ENCODE measurements at places on chromosomes 1 and 21. TPM values are rescaled to one million over a fixed set of nuclear protein-coding genes. Genes with fewer than 3 reads are reported as not detected.
A peak's percentile ranks its signal among the peaks of the same experiment; 100 is the strongest.

Gene GNPAT
- 43.5 TPM for total RNA-seq

DNA sequence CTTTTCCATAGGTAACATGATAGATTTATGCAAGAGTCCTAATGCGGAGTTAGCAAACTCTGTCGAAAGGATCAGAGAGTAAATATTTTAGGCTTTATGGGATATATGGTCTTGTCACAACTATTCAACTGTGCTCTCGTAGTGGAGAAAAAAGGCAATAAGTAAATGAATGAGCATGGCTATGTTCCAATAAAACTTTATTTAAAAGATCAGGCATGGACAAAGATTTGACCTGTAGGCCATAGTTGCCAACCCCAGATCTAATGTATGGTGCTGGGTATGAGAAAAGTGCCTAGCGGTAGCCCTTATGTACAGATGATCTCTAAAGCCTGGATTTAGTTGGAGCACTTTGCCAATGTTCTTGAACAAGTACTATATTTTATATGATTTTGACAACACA is 498.8 kb upstream of the C1orf87 start:
- no peak for DNase-seq

Gene SHE
- 2.8 TPM for total RNA-seq

- no peak for DNase-seq
These were observed 350.0 kb downstream of the PRDM2 start for GRCh38 chr1:14049965-14050364.

Gene OR10K1
- not detected for total RNA-seq

- DNase-seq = no peak
These were observed 5.9 kb downstream of the NRIP1 start for GRCh38 chr21:15058854-15059263.

Gene CACNA1S
- 0.09 TPM for total RNA-seq

Gene IGFN1
- 0.09 TPM for total RNA-seq

- DNase-seq = peak; percentile 69
These were observed 30.0 kb upstream of the RCSD1 start for GRCh38 chr1:167599957-167600581.

Gene CFHR3
- total RNA-seq = not detected

- no peak for DNase-seq
These were observed 89.3 kb downstream of the HMCN1 start for GRCh38 chr1:185823467-185823866.

Gene OR2T29
- total RNA-seq = not detected

Gene TMCO2
- not detected for total RNA-seq

Gene SPRR5
- total RNA-seq = not detected

- DNase-seq = no peak
These were observed 7.5 kb downstream of the RNF223 start for GRCh38 chr1:1066403-1067283.

Gene DMRTA2
- total RNA-seq = not detected

DNA sequence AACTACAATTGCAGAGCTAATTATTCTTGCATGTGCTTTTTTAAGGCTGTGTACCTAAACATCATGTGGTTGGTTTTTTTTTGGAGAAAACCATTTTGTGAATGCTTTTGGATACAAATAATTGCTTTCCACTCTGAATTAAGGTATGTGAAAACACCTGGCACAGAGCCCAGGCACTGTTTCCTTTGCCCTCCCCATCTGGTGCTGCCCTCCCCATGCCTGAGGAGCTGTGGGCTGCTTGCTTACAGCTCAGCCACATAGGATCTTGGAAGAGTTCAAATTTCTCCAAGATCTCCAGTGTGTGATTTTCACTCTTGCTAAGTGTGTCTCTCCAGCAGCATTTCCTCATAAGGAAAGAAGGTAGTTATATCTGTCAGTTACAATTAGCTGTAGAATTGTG is 27.8 kb downstream of the DNM3 start:
- peak; percentile 50 for DNase-seq

Gene ZBED6
- total RNA-seq = 16.7 TPM

GRCh38 chr1:203769505-203770343 is 4.7 kb downstream of the LAX1 start:
- peak; percentile 87 for DNase-seq

- DNase-seq = no peak
These were observed 46.0 kb upstream of the SLC19A1 start for GRCh38 chr21:45588086-45588825.

GRCh38 chr1:192713921-192714320 is 78.0 kb downstream of the RGS13 start:
- DNase-seq = no peak

Gene CLCA4
- not detected for total RNA-seq

DNA sequence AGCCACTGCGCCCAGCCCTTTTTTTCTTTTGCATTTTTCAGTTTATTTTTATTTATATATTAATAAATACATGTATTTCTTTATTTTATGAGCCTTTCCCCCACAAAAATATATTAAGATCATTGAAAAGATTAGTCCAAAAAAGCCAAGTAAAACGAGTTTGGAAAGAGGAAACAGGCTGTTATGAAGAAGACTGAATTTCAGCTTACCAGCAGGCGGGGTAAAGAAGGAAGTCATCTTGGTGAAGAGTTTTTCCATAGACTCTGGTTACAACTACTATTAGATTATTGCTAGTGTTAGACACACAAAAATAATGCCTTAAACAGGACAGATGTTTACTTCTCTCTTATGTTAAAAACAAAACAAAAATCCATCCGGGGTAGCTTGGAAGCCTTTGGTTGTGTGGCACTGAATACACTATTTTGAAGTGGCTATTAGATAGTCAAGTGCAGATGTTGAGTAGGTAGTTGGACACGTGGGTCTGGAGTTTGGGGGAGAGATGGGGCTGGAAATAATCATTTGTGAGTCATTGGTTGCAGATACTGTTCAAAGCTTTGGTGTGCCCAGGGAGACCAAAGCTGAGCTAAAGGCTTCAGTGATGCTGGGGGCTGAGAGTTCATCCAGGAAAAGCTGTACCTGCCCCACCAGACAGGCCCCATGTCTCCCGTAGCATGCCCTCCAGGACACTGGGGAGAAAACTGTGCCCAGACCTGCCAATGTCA is 8.7 kb upstream of the LRRC71 start:
- DNase-seq = no peak

DNA sequence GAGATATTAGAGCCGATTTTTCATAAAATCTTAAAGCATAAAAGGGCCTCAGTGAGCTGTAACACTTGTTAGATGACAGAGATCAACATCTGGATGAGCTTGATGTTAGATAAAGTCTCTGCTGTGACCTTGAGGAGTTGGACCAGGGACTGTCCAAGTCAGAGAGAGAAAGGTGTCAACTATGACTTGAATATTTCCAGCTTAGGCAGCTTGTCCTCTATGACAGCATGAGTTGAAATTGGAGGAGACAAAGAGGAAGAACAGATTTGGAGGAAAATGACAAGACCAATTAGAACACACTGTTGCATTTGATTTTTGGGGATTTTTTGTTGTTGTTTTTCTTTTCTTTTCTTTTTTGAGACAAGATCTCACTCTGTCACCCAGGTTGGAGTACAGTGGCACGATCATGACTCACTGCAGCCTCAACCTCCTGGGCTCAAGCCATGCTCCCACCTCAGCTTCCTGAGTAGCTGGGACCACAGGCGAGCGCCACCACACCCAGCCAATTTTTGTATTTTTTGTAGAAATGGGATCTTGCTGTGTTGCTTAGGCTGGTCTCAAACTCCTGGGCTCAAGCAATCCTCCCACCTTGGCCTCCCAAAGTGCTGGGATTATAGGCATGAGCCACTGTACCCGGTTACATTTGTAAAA is 35.3 kb upstream of the CLIC4 start:
- no peak for DNase-seq

- DNase-seq = peak; percentile 89
These were observed 296 bp upstream of the RNPEP start for GRCh38 chr1:201982082-201982622.

Gene SIK1
- total RNA-seq = 2.1 TPM

Gene DCST1
- not detected for total RNA-seq

Gene BPNT1
- total RNA-seq = 14.1 TPM

- peak; percentile 66 for DNase-seq
These were observed 9.1 kb upstream of the PCNX2 start for GRCh38 chr1:233304489-233305102.

GRCh38 chr1:197130677-197131304 is 15.7 kb downstream of the ASPM start:
- DNase-seq = no peak

DNA sequence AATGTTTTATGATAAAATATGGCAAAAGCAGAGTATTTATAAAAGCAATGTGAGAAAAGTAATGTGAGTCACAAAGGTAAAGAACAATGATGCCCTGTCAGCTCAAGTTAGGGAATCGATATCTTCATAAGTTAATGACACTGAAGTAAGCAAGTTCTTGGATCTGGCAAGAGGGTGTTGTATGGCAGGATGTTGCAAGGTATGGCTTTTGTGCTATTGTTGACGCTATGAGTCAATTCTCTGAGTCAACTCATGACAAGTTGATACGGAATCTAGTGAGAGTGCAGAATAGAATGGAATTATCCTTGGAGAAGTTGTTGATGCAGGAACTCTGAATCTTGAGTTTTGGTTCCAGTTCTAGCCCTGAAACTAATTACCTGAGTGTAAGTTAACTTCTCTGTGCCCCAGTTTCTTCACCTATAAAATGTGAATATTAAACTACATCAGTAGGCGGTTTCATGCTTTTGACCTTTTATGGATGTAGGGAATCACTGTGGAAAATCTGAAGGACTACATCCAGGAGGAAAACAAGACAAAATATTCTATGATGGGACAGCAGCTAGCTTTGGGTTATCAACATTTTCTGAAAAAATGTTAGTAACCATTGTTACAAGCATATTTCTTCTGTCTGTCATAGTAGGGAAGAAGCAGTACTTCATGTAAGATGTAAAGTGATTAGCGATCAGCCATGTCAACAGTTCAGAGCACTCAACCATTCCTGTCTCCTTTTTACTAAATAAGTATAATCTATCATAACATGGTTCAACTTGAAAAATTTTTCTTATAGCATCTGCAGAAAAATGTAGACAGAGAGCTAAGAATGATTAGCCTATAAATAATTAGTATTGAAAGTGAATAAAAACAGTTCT is 96.9 kb downstream of the ATP6V1G3 start:
- no peak for DNase-seq

Gene MXRA8
- 18.2 TPM for total RNA-seq

GRCh38 chr1:205210756-205211168 is 740 bp downstream of the DSTYK start:
- DNase-seq = peak; percentile 31

Gene KLHDC8A
- total RNA-seq = 28.9 TPM

Gene CLDN17
- not detected for total RNA-seq

DNA sequence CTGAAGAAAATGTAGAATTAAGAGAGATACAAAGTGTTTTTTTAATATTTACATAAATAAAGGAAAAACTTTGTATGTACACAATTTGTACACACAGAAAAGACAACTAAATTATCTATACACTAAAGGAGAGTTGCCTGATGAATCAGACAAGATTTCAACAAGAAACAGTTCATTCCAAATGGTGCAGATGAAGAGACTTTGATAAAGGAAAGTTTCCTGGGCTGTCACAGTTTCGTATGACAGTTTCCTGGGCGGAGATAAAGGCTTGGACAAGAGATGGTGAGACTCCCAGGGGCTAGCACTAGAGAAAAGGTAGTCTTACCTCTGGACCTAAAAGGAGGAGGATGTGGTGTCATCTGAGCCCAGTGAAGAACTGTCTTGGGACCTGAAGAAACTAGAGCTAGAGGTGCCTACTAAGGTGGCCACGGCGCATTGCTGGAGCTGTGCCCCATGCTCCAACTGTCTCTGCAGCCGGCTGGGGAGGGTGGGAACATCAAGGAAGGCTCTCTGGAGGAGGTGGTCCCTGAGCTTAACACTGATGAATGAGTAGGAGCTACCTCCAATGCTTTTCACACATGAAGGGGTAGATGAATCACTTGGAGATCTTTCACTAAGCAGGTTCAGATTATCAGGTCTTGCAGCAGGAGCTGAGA is 32.2 kb downstream of the ETS2 start:
- no peak for DNase-seq

DNA sequence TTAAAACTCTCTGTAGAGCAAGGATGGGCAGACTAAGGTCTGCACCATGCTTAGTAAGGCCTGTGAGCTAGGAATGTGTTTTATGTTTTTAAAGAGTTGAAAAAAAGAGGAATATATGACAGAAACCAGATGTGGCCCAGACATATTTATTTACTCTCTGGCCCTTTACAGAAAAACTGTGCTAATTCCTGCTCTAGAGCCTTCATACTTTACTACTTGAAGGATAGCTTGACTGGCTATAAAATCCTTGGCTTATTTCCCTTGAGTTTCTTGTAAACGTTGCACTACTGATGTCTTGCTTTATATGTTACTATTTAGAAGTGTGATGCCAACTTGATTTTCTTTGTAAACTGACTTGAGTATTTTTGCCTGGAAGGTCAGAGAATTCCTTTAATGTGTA is 33.5 kb downstream of the CTBS start:
- DNase-seq = no peak

Gene S1PR1
- total RNA-seq = 38.3 TPM

- no peak for DNase-seq
These were observed at the start of gene MXRA8 for GRCh38 chr1:1358433-1359271. MXRA8 (minus strand) TSS chr1:1358555; CDS start chr1:1358504, 51 bp downstream.

GRCh38 chr1:116767782-116768382 is 13.7 kb downstream of the CD2 start:
- DNase-seq = no peak

DNA sequence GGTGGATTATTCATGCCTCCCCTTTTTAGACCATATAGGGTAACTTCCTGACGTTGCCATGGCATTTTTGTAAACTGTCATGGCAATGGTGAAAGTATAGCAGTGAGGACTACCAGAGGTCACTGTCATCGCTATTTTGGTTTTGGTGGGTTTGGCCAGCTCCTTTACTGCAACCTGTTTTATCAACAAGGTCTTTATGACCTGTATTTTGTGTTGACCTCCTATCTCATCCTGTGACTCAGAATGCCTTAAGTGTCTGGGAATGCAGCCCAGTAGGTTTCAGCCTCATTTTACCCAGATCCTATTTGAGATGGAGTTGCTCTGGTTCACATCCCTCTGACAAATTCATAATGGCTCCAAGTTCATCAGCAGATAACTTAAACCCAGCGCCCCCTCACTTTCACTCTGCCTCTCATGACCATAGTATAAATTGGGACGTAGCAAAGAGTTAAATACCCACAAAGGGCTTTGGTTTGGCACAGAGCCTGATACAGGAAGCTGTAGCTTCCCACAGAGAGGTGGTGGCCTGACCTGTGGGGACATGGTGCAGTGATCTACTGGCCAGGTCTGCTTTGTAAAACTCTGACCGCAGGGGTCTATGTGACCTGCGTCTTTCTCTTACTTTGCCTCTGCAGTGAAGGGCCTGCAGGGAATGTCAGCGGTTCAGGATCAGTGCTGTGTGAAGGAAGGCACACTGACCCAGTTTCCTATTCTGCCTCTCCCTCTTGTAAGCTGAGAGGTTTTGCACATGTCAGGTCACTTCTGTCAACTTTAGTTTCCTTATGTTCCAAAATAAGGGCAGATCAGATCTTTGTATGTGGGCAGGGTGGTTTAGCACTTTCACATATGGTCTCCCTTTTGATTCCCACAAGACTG is 78.1 kb upstream of the ZNF644 start:
- no peak for DNase-seq

- DNase-seq = no peak
These were observed 5.5 kb downstream of the EFNA3 start for GRCh38 chr1:155083865-155084721.

Gene GNAT2
- not detected for total RNA-seq

GRCh38 chr21:31489726-31490125 is 145.7 kb upstream of the TIAM1 start:
- DNase-seq = no peak
